Prostate gland (tissue), 2 donors: ENCODE measurements at places on chromosomes 12 and 14.

GRCh38 chr14:75083271-75083670 is 13.8 kb downstream of the ZC2HC1C start:
- DNase-seq: no peak

- no peak for DNase-seq
These were observed 188.3 kb downstream of the DAD1 start for GRCh38 chr14:22400655-22401259.

DNA sequence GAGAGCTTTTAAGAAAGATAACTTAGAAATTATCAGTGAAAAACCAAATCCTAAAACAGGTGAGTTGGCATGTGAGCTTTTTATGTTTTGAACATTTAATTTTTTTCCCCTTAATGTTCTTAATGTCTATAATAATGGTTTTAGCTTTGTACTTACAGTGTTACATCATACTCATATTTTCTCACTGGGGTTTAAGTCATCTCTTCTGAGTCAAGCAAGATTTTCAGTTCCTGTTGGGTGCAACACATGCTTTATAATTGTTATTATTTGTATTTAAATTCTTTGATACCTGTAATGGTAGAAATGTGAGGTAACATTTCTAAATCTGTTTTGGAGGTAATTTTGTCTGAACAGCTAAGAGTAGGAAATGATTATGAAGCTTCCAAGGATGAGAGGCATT is 113.0 kb downstream of the PLEKHA5 start:
- no peak for DNase-seq

DNA sequence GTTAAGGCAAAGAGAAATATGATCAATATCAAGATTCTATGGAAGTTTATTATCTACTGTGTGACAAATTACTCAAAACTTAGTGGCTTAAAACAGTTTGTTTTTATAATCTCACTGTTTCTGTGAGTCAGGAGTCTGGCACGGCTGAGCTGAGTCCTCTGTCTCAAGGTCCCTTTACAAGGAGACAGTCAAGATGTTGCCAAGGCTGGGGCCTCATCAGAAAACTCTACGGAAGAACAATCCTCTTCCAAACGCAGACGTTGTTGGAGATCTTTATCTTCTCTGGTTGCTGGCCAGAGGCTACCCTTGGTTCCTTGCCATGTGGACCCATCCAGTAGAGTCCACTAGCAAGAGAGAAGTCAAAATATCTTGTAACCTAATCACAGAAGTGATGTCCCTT is 100.6 kb upstream of the CCND2 start:
- no peak for DNase-seq

DNA sequence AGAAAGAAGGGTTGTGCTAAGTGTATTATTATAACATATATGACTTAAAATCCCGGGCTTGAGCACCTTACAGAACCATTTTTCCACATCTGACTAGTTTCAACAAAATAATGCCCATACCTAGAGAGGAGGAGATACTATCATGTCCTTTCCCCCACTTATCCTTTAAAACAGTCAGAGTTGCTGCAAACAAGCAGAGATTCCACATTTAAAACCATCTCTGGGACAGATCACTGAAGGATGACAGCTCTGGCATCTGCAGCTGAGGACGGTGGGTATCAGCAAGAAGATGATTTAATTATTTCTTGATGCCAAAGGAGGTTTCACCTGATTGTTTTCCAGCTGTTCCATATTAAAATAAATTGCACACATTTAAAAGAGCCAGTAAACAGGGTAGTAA is 328.0 kb upstream of the TMTC1 start:
- no peak for DNase-seq
